ENCODE measurements at places on chromosomes 5 and 9.

GRCh38 chr5:115514220-115514619, 30.4 kb downstream of the FEM1C start:
- DNase-seq, result no peak

GRCh38 chr5:139787257-139787567, 8.4 kb upstream of the PSD2 start:
- no peak for DNase-seq

GRCh38 chr9:108894225-108894997, 32.3 kb downstream of the ACTL7A start:
- DNase-seq, result no peak

DNA sequence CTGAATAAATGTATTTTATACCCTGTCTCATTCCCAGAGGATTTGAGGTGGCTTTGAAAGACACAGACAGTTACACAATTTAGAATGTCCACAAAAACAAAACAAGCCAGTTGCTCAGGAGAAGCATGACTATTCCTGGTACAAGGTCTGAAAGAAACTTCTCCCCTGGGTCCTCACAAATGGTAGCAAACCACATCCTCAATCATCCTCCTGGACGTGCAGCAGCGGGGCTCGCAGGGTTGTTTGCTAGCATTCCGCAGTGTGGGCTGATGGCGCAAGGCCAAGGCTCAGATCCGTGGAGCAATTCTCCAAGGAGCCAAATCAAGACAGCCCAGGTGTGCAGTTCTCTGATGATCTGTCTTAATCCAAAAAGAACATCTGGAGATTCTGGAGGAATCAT, 210.3 kb downstream of the ACTL7B start:
- no peak for DNase-seq

DNA sequence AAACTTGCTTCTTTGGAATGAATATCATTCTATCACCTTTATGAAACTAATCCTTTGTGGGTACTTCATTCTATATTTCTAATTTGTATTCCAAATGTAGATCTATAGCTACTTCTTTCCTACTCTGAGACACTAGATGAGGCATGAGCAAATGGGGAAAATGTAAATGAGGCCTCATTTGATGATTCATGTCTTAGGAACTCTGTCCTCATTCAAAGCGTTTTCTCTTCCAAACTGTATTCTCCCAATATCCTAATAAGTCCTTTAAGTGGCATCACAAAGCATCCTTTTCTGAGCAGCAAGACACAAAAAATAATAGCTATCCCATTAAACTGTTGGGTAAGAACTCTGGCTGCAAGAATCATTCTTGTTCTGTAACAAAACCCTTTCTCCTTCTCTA, 56.1 kb downstream of the TTLL11 start:
- no peak for DNase-seq

DNA sequence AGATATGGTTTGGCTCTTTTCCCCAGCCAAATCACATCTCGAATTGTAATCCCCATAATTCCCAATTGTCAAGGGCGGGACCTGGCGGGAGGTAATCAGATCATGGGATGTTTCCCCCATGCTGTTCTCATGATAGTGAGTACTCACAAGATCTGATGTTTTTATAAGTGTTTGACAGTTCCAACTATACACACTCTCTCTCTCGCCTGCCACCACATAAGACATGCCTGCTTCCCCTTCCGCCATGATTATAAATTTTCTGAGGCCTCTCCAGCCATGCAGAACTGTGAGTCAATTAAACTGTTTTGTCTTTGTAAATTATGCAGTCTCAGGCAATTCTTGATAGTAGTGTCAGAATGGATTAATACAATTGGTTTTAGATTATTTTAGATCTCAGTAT, 475.7 kb upstream of the CYLC2 start:
- no peak for DNase-seq

- no peak for DNase-seq
Observed at GRCh38 chr5:117461403-117461802, 886.8 kb upstream of the SEMA6A start.

GRCh38 chr5:79499640-79500273, 14.2 kb downstream of the HOMER1 start:
- no peak for DNase-seq

GRCh38 chr9:99998266-99998665, 91.8 kb downstream of the STX17 start:
- no peak for DNase-seq

- DNase-seq, result no peak
Observed at GRCh38 chr5:52804981-52805380, 17.3 kb downstream of the ITGA1 start.

GRCh38 chr5:158200619-158201018, 341.7 kb upstream of the CLINT1 start:
- no peak for DNase-seq

GRCh38 chr5:610744-611730, 1.1 kb upstream of the CEP72 start:
- no peak for DNase-seq

- no peak for DNase-seq
Observed at GRCh38 chr5:141508440-141508797, 19.5 kb downstream of the PCDHGC5 start.

DNA sequence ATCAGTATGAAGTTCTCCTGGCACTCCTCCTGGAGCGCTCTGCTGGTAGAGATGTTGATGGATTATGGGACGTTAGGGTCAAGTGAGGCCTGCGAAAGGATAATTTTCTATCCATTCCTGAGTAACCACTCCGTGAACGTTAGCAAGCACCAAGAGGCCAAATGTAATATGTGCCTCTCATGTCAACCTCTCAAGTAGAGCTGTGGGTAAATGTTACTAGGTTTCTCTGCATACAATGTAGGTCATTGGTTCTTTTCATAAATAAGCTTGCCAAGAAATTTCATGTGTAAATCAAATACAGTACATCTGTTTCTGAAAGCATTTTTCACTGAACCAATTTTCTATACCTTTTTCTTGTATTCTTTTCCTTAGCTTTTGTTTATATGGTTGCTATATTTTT, 126.3 kb downstream of the KDM4C start:
- no peak for DNase-seq

- no peak for DNase-seq
Observed at GRCh38 chr9:6024035-6024554, 8.7 kb upstream of the RANBP6 start.

- no peak for DNase-seq
Observed at GRCh38 chr5:111310711-111311620, 86.8 kb downstream of the CAMK4 start.

GRCh38 chr5:176765687-176766086, 44.7 kb upstream of the UNC5A start:
- no peak for DNase-seq

GRCh38 chr9:119365291-119366027, 3.8 kb downstream of the BRINP1 start:
- no peak for DNase-seq

DNA sequence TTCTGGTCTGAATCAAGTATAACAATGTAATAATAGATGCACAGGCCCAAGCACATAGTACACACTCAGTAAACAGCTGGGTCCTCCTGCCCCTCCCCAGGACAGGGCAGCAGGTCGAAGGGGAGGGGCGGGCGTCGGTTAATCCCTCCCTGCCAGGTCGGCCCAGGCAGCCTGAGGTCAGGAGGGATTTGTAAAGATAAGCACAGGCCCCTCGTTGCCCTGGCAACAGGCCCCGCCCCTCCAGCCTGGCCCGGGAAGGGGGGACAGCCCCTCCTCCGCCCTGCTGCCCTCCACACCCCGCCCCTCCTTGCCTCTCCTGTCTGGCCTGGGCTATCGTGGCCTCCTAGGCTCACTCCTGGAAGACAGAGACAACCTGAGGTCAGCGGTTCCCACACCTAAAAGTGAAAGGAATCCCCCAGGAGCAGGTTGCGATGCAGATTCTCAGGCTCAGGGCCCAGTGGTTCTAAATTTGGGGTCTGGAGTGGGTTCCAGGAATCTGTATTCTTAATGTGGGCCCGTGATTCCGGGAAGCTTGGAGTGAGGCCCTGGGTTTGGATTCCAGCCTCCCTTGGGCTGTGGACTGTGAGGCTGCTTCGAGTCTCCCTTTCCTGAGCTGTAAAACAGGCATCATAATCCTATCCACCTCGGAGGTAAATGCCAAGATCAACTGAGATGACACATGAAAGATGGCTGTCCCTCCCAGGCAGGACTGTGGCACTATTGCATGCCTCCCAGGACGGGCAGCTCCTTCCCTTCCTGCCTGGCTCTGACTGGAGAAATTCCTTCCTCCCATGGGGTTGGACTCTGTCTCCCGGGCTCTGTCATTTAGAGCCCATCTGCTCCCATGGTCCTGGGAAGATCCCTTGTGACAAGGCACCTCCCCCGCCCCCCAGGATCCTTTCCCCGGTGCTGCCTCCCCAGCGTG, 4.4 kb downstream of the CRB2 start:
- peak; percentile 87 for DNase-seq

- no peak for DNase-seq
Observed at GRCh38 chr9:89933578-89933977, 328.8 kb downstream of the GADD45G start.

DNA sequence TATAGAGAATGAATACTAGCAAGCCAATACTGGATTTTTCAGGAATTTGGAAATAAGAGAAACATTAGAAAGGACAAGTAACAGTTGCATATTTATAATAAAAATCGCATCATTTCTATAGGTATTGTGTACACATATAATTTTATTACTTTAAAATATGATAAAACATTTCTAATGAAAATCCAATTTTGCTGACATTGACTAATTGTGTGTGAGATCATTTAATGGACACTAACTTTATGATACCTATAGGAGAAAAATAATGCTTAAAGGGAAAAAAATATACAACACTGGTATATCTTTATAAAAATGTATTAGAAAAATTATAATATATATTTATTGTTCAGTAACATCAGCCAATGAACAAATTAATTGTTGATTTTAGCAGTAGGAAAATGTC, 557.3 kb downstream of the CDH12 start:
- DNase-seq, result no peak

- peak; percentile 18 for DNase-seq
Observed at GRCh38 chr5:55344392-55344992, 36.7 kb downstream of the MTREX start.

- DNase-seq, result no peak
Observed at GRCh38 chr9:8670751-8671150, 871.2 kb upstream of the DMAC1 start.

- no peak for DNase-seq
Observed at GRCh38 chr9:105281926-105282325, 37.5 kb downstream of the SLC44A1 start.

- no peak for DNase-seq
Observed at GRCh38 chr5:1522601-1523479, 920 bp downstream of the LPCAT1 start.

- no peak for DNase-seq
Observed at GRCh38 chr5:126509339-126509738, 85.7 kb downstream of the ALDH7A1 start.

DNA sequence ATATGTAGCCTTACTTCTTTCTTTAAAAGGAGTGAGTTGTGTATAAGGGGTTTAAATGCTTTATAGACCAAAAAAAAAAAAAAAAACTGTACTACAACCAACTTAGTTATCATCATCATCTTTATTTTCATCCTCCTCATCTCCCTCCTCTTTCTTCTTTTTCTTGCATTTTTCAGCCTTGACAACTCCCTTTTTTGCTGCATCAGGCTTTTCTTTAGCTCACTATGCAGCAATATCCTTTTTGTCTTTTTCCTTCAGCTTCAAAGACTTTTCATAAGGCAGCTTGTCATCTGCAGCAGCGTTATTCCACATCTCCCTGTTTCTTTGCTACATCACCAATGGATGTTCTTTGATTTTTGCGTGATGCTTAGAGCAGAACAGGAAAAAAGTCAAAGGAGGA, 526.0 kb downstream of the ZNF608 start:
- no peak for DNase-seq

DNA sequence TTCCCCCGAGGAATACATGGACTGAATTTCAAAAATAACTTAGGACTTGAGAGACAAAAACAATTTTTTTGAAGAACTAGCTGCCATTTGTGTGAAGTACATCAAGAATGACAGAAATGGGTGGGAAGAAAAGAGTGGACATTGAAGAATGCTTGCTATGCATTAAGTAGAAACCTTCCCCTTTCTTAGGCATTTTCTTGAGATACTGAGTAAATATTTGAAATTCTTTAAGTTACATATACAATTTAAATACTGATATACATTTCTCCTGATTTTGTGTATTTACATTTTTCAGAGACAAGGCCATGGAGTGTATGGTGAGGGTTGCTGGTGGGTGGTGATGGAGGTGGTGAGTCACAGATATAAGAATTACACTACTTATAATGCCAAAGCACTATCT, 319.3 kb upstream of the ADAMTSL1 start:
- DNase-seq, result no peak

DNA sequence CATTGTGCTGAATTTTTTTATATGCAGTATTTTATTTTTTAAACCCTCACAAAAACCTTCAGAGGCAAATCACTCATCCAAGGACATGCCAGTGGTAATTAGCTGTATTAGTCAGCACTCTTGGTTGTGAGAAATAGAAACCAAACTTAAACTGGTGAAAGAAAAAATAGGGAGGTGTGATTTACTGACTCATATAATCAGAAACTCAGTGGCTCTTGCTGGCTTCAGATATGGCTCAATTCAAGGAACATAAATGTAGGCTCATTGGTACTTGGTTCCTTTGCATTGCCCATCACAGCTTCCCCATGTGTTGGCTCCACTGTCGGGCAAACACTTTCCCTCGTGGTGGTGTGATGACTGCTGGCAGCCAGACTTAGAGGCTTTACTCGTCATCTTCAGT, 497.2 kb downstream of the MAT2B start:
- DNase-seq, result no peak

DNA sequence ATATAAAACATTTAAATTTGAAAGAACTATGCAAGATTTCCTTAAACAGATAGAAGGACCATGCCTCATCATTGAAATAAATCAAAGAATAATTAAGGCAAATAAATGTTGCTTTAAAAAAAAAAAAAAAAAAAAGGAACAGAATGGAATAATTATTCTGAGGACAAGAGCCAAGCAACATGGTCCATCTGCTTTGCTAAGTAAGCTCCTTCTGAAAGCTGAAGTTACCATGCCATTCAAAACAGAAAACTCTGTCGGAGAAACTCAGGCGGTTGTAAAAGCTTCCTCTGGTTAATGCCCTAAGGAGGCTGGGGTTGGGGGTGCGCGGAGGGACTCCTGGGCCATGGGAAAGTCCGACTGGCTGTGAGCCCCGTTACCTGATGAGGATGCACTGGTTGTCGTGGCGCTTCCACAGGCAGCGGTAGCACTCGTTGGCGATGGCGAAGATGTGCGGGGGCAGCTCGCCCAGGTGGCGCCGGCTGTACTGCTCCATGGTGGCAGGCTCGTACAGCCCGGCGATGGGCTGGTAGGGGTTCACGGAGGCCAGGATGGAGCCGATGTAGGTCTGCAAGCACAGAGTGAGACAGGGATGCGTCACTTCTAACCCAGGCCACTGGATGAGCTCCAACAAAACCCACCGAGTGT, 141.7 kb downstream of the MYO10 start:
- DNase-seq, result no peak
